ENCODE measurements at places on chromosomes 2 and 18. TPM values are rescaled to one million over a fixed set of nuclear protein-coding genes. Genes with fewer than 3 reads are reported as not detected.

- DNase-seq: no peak
Measured at GRCh38 chr18:35525795-35526494, 28.2 kb upstream of the INO80C start.

- no peak for DNase-seq
Measured at GRCh38 chr2:200367155-200367554, 60.7 kb downstream of the SPATS2L start.

The NCKAP5 gene
- total RNA-seq: 2.9 TPM

DNA sequence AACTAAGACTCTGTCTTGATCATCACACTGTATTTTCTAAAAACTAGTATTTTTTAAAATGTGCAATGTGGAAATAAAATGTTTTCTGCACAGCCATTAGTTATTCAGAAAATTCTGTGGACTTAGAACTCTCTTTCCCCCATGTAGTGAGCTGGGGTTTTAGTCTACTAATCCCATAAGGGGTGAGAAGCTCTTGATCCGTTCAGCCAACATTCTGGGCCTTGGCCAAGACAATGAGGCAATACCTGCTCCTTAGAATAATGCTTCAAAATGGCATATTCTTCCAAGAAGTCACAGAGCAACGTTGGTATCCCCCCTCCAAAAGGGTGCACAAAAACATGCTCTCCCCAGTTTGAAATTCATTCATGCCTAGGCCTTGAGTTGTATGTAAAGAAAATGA, 4.0 kb downstream of the REEP1 start:
- DNase-seq: no peak

GRCh38 chr2:71670430-71670795, 217.1 kb downstream of the DYSF start:
- DNase-seq: no peak

- no peak for DNase-seq
Measured at GRCh38 chr2:207253666-207254345, 88.1 kb upstream of the KLF7 start.

The HSPE1 gene
- total RNA-seq: 101 TPM

DNA sequence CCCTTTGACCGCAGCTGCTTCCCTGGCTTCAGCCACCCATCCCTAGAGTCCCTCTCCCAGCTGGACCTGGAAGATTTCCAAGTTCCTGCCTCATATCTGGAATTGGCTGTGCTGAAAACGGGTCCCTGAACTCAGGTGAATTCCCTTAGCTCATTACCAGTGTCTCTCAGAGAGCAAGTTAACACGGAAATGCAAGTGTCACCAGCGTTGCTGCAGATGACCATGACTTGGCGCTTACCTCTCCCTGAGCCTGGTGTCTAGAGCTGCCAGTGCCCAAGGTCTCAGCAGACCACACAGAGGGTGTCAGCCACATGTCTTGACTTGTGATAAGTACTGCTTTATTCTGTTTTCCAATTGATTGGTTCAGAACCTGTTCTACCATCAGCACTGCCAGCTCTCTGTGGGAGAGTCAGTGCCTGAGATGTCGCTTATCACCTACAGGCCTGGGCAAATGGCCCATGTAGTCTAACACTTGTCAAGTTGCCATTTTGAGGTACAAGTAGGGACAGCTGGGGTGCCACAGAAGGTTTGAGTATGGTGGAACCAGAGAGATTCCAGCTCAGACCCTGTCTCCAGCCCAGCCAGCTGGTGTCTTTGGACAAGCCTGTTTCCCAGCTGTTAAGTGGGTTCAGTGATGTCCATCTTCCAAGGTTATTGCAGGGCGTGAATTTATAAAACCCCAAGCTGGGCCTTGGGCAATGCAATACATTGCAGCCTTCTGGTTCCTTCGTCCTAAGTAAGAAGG, 48.7 kb downstream of the LYPD1 start:
- DNase-seq: no peak

The METAP1D gene
- total RNA-seq: 3.3 TPM

The WDR54 gene
- 9.0 TPM for total RNA-seq

DNA sequence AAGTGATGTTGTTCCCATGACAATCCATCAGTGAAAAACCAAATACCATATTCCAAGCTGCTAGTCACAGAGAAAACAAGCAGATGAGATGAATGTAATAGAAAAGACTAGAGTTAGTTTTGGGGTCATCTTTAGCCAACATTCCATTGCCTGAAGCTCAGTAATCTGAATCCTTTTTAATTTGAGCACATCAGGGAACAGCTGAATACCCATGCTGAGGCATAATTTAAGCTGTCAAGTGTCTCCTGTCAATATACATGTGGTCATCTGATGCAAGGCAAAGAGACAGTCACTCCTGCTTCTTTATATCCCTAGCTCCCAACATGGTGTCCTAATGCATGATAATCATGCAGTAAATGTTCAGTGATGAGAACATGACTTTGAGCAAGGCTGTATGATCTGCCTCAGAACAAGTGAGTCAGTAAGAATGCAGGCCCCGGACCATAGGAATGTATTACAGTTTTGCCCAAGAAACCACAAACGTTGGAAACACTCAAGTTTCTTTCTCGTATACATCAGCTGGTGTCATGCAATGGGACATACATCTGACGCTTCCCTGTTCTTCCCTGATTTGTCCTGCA, 48.0 kb downstream of the CDK15 start:
- DNase-seq: no peak

The PFN4 gene
- total RNA-seq: 0.27 TPM

DNA sequence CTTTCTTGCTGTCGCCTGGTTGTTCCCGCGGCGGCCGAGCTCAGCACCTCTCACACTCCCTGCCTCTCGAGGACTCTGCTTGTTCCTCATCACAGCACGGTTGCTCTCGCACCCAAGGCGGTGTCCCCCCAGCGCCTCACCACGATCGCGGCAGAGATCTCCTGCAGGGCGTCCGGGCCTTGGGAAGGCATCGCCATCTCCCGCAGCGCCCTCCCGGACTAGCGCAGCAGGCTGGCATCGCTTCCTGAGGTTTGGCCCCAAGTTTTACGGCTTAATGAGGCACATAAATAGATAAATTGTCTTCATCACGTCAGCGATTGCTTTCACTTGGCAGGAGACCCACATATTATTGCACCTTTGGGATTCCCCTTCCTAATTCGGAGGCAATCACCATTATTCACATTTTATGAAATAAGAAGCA, 125.4 kb downstream of the RGPD3 start:
- peak; percentile 45 for DNase-seq

DNA sequence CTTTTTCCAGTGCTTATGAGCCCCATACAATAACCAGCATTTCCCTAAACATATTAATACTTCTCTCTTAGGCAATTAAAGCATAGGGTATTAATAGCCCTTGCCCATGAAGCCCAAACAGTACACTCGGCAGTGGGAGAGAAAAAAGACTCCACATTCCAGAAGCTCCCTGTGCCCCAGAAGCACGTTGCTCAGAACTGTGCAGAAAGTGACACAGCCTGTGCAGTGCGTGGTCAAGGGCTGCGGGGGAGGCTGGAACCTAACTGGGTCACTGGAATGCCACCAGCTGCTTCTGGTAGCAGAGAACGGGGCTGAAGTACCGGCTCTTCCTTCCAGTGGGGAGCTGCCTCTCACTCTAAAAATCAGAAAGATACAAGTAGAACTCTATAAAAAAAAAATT, 32.7 kb downstream of the EIPR1 start:
- no peak for DNase-seq

- DNase-seq: peak; percentile 37
Measured at GRCh38 chr18:25876330-25876948, 214.0 kb downstream of the SS18 start.

- no peak for DNase-seq
Measured at GRCh38 chr18:12009581-12010140, 28.4 kb downstream of the IMPA2 start.

DNA sequence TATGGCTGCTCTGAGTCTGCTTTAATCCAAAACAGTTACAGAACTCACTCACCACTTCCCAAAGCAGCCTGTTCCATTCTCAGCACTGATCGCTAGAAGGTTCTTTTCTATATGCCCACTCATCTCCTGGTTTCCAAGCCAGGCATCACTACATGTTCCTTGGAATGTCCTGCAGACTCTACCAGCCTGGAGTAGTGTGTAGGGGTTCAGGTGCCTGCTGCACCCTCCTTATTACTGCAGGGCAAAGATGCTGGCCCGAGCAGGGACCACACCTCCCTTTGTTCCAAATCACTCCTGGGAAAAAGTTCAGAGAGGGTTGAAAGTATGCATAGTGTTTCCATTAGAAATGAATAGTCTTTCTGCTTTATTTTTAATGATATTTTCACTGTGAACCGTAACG, 196.6 kb downstream of the SH3RF3 start:
- no peak for DNase-seq

DNA sequence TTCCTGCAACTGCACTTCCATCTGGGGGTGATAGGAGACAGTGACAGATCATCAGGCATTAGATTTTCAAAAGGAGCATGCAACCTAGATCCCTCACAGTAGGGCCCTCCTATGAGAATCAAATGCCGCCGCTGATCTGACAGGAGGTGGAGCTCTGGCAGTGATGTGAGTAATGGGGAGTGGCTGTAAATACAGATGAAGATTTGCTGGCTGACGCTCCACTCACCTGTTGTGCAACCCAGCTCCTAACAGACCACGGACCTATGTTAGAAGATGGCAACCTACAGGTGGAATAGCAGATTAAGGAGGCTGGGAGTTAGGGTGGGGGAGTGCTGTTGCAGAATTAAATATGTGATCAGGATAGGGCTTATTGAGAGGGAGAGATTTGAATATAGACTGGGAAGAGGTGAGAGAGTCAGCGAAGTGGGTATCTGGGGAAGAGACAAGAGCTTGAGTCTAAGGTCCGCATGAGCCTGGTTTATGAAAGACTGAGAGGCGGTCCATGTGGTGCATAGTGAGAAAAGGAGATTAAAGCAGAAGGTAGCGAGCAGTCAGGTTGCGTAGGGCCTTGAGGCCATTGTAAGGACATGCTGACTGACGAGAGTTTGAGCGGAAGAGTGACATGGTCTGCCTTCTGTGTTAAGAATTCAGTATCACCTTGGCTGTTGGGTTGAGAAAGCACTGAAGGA, 31.3 kb upstream of the TOGARAM2 start:
- no peak for DNase-seq

- DNase-seq: no peak
Measured at GRCh38 chr2:27960237-27960912, 69.8 kb downstream of the BABAM2 start.

The IL37 gene
- total RNA-seq: not detected

GRCh38 chr2:158095912-158096311, 5.8 kb upstream of the UPP2 start:
- DNase-seq: no peak

- DNase-seq: no peak
Measured at GRCh38 chr2:163182764-163183354, 344.3 kb upstream of the KCNH7 start.

- DNase-seq: no peak
Measured at GRCh38 chr2:216694826-216695217, 527 bp downstream of the IGFBP5 start.

DNA sequence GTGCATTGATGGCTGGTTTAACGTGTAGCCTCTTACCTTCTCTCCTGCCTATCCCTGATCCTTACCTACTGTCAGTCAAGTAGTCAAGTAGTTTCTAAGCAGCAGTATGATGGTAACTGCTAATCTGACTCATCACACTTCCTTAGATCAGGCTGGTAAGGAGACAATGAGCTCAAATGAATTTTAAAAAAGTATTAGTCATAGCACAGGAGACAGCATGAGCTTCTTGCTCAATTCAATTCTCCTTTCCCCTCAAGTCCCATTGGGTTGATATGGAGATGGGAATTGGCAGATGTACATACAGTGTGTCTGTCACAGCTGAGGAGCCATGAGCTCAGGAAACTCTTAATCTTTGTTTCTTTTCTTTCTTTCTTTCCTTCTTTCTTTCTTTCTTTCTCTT, 799.7 kb downstream of the LRP1B start:
- DNase-seq: no peak

DNA sequence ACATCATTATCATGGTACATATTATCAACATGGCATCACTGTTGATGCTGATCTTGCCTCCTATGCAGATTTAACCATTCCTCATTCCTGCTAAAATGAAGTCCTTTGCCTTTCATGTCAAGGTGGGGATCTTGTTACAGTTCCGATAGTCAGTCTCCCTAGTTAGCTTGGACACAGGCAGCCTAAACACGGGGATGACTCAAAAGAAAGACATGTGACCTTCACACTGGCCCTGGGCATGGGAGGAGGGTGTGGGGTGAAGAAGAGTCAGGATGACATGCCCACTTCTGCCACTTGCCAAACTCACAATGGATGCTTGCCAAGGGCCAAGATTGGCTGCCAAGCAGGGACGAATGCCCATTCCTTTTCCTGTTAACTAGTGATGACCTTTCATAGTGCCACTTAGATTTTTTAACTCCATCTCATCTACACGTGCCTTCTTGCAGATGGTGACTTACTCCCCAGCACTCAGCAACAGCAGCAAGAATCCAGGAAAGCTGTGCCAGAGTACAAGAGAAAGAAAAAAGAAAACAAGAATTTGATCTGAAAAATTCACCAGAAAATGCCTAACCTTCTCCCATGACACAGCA, 13.9 kb upstream of the SLC1A4 start:
- no peak for DNase-seq

DNA sequence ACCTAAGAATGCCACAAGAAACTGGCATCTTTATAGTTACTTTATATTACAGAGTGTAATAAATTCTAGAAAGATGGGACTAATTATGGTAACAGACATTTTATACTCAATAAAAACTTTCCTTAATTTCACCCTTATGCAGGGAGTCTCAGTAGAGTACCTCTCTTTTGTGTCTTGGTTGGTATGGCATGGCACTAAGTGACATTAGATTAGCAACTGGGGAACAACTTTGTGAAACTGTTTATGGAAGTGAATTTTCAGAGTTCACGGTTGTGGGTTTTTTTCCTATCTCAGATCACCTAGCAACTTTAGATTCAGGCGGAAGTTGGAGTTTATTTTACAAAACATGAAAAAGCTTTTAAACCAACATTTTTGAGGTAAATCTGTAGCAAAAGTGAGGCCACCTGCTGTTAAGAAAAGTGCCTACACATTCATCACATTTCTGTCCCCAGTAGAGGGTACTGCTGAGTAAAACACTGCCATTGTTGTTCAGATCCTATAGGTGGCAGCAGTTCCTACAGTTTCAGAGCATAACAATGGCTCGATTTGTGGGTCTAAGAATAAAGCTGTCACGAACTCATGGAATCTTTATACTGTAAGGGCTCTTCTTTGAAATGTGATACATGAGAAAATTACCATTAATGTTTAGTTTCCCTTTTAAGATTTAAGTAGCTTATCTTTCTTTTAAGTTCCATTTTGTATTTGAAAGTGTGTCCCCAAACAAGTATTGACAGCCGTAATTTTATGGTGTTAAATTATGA, 117.6 kb downstream of the CAMKMT start:
- peak; percentile 51 for DNase-seq

GRCh38 chr2:221399183-221399582, 172.9 kb downstream of the EPHA4 start:
- no peak for DNase-seq

The SH3RF3 gene
- total RNA-seq: 2.5 TPM

GRCh38 chr2:63497576-63497975, 90.7 kb downstream of the WDPCP start:
- no peak for DNase-seq

DNA sequence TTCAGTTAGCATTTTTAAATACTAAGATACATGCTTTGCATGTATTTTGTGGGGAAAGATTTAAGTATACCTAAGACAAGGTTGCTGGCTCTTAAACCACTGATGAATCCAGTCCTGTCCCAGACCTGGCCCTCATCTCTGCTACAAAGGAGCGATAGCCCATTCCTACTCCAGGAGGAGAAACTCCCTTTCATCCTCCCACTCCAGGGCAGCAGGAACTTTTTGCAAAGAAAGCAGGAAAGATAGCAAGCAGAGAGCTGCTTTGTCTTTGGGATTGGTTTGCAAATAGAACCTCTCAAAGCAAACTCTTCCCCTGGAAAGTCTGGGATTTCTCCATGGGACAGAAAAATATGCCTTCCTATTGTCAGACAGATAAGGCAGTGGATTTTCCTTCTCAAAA, 43.6 kb upstream of the COPS8 start:
- no peak for DNase-seq
